ENCODE measurements at places on chromosomes 12 and 14. TPM values are rescaled to one million over a fixed set of nuclear protein-coding genes. Genes with fewer than 3 reads are reported as not detected.

The PLXNC1 gene
- total RNA-seq: 5.8 TPM

DNA sequence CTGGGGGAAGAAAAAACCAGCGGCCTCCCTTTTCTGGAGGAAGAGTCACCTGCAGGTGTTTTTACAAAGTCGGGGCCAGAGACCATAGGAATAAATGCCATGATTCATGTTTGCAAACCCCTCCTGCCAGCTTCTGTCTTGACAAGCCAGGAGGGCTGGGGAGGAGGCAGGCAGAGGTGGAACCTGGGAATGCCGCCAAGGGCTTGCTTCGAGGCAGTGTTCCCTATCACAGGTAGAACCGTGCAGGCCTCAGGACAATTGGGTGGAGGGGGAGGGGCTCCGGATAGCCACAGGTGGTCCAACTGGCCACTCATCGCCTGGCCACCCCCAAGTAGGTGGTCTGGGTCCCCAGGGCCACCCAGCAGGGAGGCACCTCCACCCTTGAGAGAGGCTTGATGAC is 14.2 kb upstream of the DLK1 start:
- no peaks in the 10 kb centered on the region for H3K36me3 ChIP-seq
- H3K4me3 ChIP-seq: no peak overlapping the region
- no peak for DNase-seq
- peaks cover 45% of the 10 kb centered on the region for H3K4me1 ChIP-seq

DNA sequence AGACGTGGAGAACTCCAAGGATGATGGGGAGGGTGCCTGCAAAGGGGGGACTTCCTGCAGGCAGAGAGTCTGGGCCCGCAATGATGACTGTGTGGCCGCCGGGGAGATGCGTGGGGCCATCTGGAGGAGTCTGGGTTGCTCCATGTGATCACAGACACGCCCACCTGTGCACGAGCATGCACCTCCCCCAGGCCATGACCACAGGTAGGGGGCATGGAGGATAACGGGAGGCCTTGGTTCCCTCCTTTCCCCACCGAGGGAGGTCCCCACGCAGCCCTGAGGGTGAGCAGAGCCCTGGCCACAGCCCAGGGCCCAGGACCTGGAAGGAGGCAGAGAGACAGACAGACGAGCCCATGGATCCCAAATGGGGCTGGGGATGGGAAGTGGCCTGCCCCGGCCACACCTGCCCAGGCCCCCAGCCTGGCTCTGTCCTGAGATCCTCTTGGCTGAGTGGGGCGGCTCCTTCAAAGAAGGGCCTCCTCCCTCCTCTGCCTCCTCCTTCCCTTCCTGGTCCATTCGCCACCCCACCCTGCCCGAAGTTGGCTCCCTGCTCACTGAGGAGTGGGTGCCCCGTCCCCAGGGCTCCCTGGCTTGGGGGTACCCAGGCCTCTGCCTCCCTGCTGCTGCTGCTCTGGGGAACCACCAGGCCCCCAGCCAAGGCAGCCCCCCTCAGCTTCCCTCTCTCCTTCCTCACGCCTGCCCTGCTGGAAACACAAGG is 138.2 kb downstream of the CALM1 start:
- H3K4me3 ChIP-seq: no peak overlapping the region
- no peak overlapping the region for H3K27ac ChIP-seq
- peaks cover 15% of the 10 kb centered on the region for H3K4me1 ChIP-seq
- DNase-seq: no peak
- no peaks in the 10 kb centered on the region for H3K27me3 ChIP-seq
- H3K36me3 ChIP-seq: peaks cover 13% of the 10 kb centered on the region

- peaks cover 8% of the 10 kb centered on the region for H3K4me1 ChIP-seq
- H3K36me3 ChIP-seq: no peaks in the 10 kb centered on the region
- H3K27me3 ChIP-seq: no peaks in the 10 kb centered on the region
- no peak overlapping the region for H3K27ac ChIP-seq
Observed at GRCh38 chr12:127893895-127894609, 372.9 kb upstream of the TMEM132C start.

DNA sequence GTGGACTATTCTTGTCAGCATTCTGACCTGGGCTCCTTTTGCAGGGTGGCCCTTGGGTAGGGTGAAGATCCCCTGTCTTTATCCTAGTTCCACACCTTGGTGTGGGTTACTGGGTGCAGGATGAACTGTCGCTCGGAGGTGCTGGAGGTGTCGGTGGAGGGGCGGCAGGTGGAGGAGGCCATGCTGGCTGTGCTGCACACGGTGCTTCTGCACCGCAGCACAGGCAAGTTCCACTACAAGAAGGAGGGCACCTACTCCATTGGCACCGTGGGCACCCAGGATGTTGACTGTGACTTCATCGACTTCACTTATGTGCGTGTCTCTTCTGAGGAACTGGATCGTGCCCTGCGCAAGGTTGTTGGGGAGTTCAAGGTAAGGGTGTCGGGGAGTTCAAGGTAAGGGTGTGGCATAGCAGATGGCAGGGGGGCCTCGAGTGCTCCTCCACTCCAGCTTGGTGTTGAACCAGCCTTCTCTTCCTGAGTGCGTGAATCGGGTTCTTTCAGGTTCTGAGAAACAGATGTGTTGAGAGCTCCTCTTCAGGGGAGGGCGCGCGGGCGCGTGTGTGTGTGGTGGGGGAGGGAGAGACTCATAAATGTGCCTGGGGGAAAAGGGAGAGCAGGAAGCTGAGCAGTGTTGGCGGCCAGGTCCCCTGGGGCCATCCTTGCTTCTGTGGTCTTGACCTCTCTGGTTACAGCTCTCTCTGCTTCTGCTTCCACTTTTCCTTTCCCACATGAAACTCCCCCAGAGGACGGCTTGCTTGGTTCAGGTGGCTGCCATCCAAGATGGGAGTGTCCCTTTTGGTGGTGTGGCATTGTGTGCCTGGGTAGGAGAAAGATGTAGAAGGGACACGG is 4.0 kb downstream of the ATG101 start:
- H3K4me1 ChIP-seq: peaks cover 46% of the 10 kb centered on the region
- H3K27me3 ChIP-seq: no peaks in the 10 kb centered on the region
- H3K4me3 ChIP-seq: peak overlapping the region; percentile 27
- H3K36me3 ChIP-seq: peaks cover 14% of the 10 kb centered on the region
- H3K27ac ChIP-seq: peak overlapping the region; percentile 76
- no peak for DNase-seq

The PTCSC3 gene
- not detected for total RNA-seq

- H3K27me3 ChIP-seq: peaks cover 55% of the 10 kb centered on the region
- no peak overlapping the region for H3K4me3 ChIP-seq
- no peak for DNase-seq
- H3K36me3 ChIP-seq: no peaks in the 10 kb centered on the region
- H3K27ac ChIP-seq: no peak overlapping the region
Observed at GRCh38 chr12:104463368-104463767, 6.6 kb downstream of the CHST11 start.

GRCh38 chr14:95150910-95151309 is 6.4 kb downstream of the DICER1 start:
- H3K36me3 ChIP-seq: peaks cover 11% of the 10 kb centered on the region
- no peak overlapping the region for H3K27ac ChIP-seq
- H3K4me3 ChIP-seq: no peak overlapping the region
- H3K27me3 ChIP-seq: no peaks in the 10 kb centered on the region
- DNase-seq: no peak
- H3K4me1 ChIP-seq: peaks cover 50% of the 10 kb centered on the region

The MANSC1 gene
- total RNA-seq: 5.5 TPM

DNA sequence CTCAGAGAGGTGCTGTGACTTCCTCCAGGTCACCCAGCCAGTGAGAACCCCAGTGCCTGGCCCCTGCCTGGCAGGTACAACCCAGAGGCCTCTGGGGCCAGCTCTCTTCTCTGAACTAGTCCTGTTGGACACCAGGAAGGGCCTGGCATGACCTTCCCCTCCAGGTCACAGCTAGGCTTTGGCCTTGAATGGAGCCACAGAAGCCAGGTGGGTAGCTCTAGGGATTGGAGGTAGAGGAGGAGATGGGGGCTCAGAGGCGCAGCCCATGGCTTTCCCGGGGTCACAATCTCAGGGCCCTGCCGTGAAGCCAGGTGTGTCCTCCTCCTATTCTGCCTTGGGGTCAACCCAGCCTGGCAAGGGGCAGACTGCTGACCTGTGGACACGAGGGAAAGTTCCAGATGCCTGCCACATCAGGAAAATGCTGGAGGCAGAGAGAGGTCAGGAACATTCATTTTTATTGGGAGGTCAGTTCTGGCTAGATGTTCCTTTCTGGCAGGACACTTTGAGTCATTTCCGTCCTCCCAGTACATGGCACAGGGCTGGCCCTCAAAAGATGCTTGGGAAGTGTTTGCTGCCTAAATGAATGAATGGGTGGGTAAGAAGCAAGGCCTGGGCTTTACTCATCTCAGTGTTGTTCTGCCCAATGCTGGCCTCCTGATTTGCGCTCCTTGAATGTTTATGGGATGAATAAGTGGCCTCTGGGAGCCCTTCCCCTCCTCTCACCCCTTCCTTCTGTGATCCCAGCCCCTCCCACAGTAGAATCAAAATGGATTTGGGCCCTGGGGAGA is 25.4 kb downstream of the FAM222A start:
- no peak overlapping the region for H3K4me3 ChIP-seq
- H3K36me3 ChIP-seq: no peaks in the 10 kb centered on the region
- peaks cover 42% of the 10 kb centered on the region for H3K4me1 ChIP-seq
- DNase-seq: no peak
- no peak overlapping the region for H3K27ac ChIP-seq

GRCh38 chr14:98906123-98906995 is 365.6 kb downstream of the BCL11B start:
- no peak overlapping the region for H3K4me3 ChIP-seq
- no peak overlapping the region for H3K27ac ChIP-seq
- peaks cover 29% of the 10 kb centered on the region for H3K27me3 ChIP-seq
- DNase-seq: no peak

DNA sequence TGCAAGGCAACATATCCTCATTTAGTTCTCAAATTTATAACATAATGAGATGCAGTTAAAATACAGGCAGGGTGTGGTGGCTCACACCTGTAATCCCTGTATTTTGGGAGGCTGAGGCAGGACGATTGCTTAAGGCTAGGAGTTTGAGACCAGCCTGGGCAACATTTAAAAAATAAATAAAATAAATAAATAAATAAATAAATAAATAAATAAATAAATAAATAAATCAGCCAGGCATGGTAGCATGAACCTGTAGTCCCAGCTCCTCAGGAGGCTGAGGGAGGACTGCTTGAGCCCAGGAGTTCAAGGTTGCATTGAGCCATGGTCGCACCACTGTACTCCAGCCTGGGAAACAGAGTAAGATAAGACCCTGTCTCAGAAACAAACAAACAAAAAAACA is 39.4 kb downstream of the TCHP start:
- H3K27me3 ChIP-seq: no peaks in the 10 kb centered on the region
- H3K36me3 ChIP-seq: peaks cover 7% of the 10 kb centered on the region
- H3K4me3 ChIP-seq: no peak overlapping the region
- no peak for DNase-seq

- DNase-seq: no peak
- H3K4me1 ChIP-seq: peaks cover 63% of the 10 kb centered on the region
- peak overlapping the region; percentile 68 for H3K27ac ChIP-seq
- peaks cover 8% of the 10 kb centered on the region for H3K36me3 ChIP-seq
- H3K4me3 ChIP-seq: peak overlapping the region; percentile 90
Observed at GRCh38 chr12:57237932-57238853, 8.7 kb downstream of the SHMT2 start.

DNA sequence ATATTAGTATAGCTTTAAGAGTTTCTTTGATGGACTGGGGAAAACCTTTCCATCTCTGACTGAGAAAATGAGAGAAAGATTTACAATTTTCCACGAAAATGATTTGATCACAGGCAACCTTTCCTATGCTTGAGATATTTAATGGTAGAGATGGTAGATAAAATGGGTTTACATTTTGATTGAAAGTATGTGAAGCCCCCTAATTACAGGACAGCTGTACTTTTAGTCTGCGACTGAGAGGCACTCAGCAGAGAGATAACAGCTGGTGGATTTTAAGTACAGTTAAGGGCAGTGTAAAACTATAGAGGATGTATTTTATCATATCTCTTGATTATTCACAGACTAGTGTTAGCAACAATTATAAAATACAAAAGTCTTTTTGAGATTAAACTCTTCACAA is 40.7 kb downstream of the C12orf50 start:
- DNase-seq: no peak
- no peak overlapping the region for H3K27ac ChIP-seq
- no peak overlapping the region for H3K4me3 ChIP-seq
- no peaks in the 10 kb centered on the region for H3K27me3 ChIP-seq

The SSTR1 gene
- total RNA-seq: not detected

The KLRD1 gene
- total RNA-seq: not detected

- no peak for DNase-seq
- no peak overlapping the region for H3K27ac ChIP-seq
- H3K27me3 ChIP-seq: peaks cover 24% of the 10 kb centered on the region
- H3K36me3 ChIP-seq: no peaks in the 10 kb centered on the region
- H3K4me3 ChIP-seq: no peak overlapping the region
- H3K4me1 ChIP-seq: peaks cover 18% of the 10 kb centered on the region
Observed at GRCh38 chr14:24074625-24075484, 3.5 kb downstream of the CPNE6 start.

DNA sequence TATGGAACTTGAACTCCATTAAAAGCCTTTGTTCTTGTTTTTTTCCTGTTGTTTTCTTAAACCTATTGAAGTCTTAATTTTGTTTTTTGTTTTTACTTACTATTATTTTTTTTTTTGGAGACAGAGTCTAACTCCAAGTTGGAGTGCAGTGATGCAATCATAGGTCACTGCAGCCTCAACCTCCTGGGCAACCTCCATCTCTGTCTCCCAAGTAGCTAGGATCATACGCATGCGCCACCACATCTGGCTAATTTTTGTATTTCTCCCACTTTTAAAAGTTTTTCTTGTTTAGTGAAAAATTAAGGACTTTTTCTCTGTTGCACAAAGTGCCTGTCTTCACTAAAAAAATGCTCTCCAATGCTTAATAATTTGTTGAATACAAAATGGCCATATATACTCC is 76.2 kb downstream of the SCN8A start:
- H3K27ac ChIP-seq: no peak overlapping the region
- no peak for DNase-seq
- H3K36me3 ChIP-seq: peaks cover 8% of the 10 kb centered on the region
- no peaks in the 10 kb centered on the region for H3K27me3 ChIP-seq

The AMIGO2 gene
- total RNA-seq: 5.4 TPM

GRCh38 chr12:12947902-12948301 is 4.1 kb downstream of the GPRC5D start:
- H3K4me1 ChIP-seq: peaks cover 7% of the 10 kb centered on the region
- DNase-seq: no peak
- no peak overlapping the region for H3K4me3 ChIP-seq
- no peak overlapping the region for H3K27ac ChIP-seq
- peaks cover 3% of the 10 kb centered on the region for H3K27me3 ChIP-seq
- peaks cover 7% of the 10 kb centered on the region for H3K36me3 ChIP-seq

GRCh38 chr14:42228611-42229010 is 621.9 kb downstream of the LRFN5 start:
- H3K27ac ChIP-seq: no peak overlapping the region
- H3K4me1 ChIP-seq: no peaks in the 10 kb centered on the region
- no peaks in the 10 kb centered on the region for H3K27me3 ChIP-seq
- no peaks in the 10 kb centered on the region for H3K36me3 ChIP-seq
- no peak for DNase-seq

DNA sequence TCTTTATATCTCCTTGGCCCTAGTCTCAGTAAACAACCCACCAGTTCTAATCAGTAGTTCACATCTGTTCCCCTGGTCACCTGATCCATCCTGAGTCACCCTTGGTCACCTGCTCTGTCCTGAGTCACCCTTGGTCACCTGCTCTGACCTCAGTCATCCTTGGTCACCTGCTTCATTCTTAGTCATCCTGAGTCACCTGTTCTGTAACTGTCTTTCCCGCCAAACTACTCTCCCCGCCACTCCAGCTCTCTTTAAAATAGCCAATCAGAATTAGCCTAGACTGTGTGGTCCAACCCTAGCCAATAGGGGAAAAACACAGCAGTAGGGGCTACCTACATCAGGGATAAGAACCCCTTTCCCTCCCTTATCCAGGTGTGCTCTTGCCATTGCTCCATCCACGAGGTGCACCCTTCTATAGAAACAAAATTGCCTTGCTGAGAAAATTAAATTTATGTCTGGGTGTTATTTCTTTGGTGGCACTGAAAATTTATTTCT is 245.4 kb upstream of the DIO3 start:
- H3K27ac ChIP-seq: no peak overlapping the region
- no peaks in the 10 kb centered on the region for H3K4me1 ChIP-seq
- peaks cover 6% of the 10 kb centered on the region for H3K36me3 ChIP-seq
- no peak for DNase-seq
